ENCODE measurements at places on chromosomes 4 and X. TPM values are rescaled to one million over a fixed set of nuclear protein-coding genes. Genes with fewer than 3 reads are reported as not detected.
A peak's percentile ranks its signal among the peaks of the same experiment; 100 is the strongest.

DNA sequence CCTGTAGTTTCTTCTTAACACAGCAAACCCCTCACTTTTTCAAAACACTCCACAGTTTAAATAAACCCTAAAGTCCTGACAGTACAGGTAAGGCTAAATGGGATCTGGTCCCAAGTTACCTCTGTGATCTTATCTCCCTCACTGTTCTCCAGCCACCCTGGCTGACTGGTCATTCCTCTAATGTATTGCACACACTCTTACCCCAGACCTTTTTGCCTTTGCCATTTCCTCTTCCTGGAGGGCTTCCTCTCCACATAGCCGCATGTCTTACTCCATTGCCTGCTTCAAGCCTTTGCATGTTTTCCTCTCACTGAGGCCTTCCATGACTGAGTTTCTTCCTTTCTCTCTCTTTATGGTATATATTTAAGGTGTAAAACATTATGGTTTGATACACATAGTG is 19.5 kb upstream of the ANXA3 start:
- no peaks in the 10 kb centered on the region for H3K27me3 ChIP-seq
- no peaks in the 10 kb centered on the region for H3K4me1 ChIP-seq
- no peak overlapping the region for H3K27ac ChIP-seq
- DNase-seq = no peak
- H3K36me3 ChIP-seq = no peaks in the 10 kb centered on the region
- H3K4me3 ChIP-seq = no peak overlapping the region

GRCh38 chr4:151859641-151860040 is 98.8 kb upstream of the GATB start:
- H3K27ac ChIP-seq = no peak overlapping the region
- no peaks in the 10 kb centered on the region for H3K4me1 ChIP-seq
- no peak for DNase-seq
- no peaks in the 10 kb centered on the region for H3K36me3 ChIP-seq

DNA sequence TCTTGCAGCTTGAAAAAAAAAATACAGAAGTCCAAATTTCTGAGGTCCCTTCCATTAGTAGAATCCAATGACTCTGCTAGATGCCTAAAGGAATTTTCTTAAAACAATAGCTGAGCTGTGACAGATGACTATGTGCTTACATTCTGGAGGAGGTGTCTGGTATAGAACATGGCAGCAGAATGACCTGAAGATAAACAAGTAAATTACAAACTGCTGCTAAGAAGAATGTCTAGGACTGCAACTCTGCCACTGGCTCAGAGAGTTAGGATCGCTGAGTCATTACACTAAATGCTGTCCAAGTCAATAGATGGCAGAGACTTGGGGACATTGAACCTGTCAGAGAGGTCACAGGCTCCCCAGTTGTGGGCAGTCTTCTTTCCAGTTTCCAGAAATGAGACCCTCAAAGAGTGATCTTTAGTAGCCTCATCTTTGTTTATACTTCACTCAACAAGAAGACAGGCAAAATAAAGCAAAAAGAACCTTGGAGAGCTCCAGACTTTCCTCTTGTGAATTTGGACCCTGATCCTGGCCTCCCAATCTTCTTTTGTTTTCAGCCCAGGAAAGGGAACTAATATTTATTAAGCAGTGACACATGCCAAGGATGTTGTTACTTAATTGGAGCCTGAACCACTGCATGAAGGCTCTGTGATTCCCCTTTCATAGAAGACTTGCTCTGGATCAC is 56.4 kb upstream of the SCML1 start:
- peaks cover 29% of the 10 kb centered on the region for H3K4me1 ChIP-seq
- no peak overlapping the region for H3K4me3 ChIP-seq
- DNase-seq = no peak

RIBC1 gene
- total RNA-seq = 0.63 TPM

SOD3 gene
- not detected for total RNA-seq

SYNPO2 gene
- 0.13 TPM for total RNA-seq

DNA sequence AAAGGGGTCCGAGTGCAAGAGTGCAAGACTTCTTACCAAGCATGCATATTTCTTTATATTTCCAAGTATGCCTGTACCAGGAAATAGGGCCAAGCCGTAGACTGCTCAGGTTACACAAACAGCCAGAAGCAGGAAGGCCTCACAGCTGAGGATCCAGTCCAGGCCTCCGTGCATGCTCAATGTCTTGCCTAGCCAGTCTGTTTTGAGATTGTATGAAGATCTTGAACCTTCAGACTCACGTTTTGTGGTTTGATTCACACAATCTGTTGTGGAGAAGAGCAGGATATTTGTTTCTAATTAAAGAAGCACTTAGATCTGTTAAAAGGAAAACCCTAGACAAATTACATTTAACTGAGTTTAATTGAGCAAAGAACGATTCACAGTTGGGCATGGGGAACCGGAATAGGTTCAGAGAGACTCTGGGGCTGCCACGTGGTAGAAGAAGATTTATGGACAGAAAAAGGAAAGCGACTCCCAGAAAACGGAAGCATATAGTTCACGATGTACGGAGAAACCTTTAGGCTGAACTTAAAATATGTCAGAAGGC is 1.2 kb downstream of the MGST2 start:
- no peaks in the 10 kb centered on the region for H3K36me3 ChIP-seq
- DNase-seq = peak; percentile 5
- peak overlapping the region; percentile 75 for H3K4me3 ChIP-seq

DNA sequence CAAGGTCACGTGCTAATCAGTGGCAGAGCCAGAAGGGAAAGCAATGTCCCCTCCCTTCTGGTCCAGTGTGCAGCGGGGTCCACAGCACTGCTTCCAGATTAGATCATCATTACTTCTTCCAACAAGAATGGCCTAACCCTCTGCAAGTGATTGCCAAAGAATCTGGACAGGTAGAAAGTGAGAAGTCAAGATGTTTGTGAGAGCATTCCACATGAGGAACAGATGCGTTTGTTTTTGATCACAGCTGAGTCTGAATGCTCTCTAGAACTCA is 147.7 kb downstream of the SHROOM3 start:
- peaks cover 51% of the 10 kb centered on the region for H3K27me3 ChIP-seq
- H3K36me3 ChIP-seq = no peaks in the 10 kb centered on the region
- no peak overlapping the region for H3K27ac ChIP-seq

- no peak for DNase-seq
- H3K4me1 ChIP-seq = peaks cover 35% of the 10 kb centered on the region
- peak overlapping the region; percentile 95 for H3K27ac ChIP-seq
- H3K36me3 ChIP-seq = peaks cover 20% of the 10 kb centered on the region
- peak overlapping the region; percentile 86 for H3K4me3 ChIP-seq
Observed at GRCh38 chrX:53223068-53223693, 1.8 kb downstream of the KDM5C start.

EFHC2 gene
- total RNA-seq = 0.31 TPM

GRCh38 chr4:71487344-71487920 is 148.6 kb downstream of the SLC4A4 start:
- H3K27ac ChIP-seq = no peak overlapping the region
- no peaks in the 10 kb centered on the region for H3K36me3 ChIP-seq
- H3K4me1 ChIP-seq = no peaks in the 10 kb centered on the region
- no peak for DNase-seq

MAGEA12 gene
- total RNA-seq = not detected

DNA sequence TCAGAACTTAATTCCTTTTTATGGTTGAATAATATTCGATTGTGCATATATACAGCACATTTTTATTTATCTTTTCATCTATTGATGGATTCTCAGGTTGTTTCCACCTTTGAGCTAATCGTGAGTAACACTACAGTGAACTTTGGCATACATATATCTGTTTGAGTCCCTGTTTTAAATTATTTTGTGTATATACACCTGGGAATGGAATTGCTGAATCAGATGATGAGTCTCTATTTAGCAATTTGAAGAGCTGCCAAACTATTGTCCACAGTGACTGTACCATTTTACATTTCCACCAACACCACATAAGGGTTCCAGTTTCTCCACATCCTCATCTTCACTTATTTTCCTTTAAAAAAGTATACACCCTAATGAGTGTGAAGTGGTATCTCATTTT is 166.2 kb upstream of the FGF13 start:
- no peaks in the 10 kb centered on the region for H3K27me3 ChIP-seq
- H3K4me3 ChIP-seq = no peak overlapping the region
- H3K4me1 ChIP-seq = no peaks in the 10 kb centered on the region
- H3K36me3 ChIP-seq = no peaks in the 10 kb centered on the region
- DNase-seq = no peak

SPIN2A gene
- 0.81 TPM for total RNA-seq

ARHGEF38 gene
- total RNA-seq = not detected

- no peaks in the 10 kb centered on the region for H3K4me1 ChIP-seq
- H3K27ac ChIP-seq = no peak overlapping the region
- no peaks in the 10 kb centered on the region for H3K36me3 ChIP-seq
- no peak for DNase-seq
- H3K4me3 ChIP-seq = no peak overlapping the region
Observed at GRCh38 chr4:182513587-182514291, 270.5 kb downstream of the TENM3 start.

SNCA gene
- not detected for total RNA-seq

NAP1L3 gene
- total RNA-seq = 1.6 TPM

COL4A6 gene
- not detected for total RNA-seq

DNA sequence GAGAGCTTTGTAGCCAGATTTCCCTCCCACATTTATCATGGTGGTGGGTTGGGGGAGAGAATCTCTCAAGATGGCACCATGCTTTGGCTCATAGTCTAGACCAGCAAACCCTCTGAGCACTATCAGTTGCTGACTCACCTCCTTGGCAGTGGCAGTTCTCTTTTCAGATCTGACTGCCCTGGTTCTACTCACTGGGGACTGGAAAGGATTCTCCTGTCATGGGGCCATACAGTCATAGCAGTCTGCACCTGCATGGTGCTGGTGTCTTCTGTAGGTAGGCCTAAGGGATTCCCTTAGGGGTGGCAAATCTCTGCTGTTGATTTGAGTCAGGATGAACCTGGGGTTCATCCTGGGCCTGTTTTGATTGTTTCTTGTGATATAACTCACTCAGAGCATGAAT is 2.6 kb downstream of the TEX13B start:
- H3K27ac ChIP-seq = no peak overlapping the region
- H3K4me1 ChIP-seq = peaks cover 2% of the 10 kb centered on the region
- H3K27me3 ChIP-seq = no peaks in the 10 kb centered on the region
- H3K36me3 ChIP-seq = no peaks in the 10 kb centered on the region

DNA sequence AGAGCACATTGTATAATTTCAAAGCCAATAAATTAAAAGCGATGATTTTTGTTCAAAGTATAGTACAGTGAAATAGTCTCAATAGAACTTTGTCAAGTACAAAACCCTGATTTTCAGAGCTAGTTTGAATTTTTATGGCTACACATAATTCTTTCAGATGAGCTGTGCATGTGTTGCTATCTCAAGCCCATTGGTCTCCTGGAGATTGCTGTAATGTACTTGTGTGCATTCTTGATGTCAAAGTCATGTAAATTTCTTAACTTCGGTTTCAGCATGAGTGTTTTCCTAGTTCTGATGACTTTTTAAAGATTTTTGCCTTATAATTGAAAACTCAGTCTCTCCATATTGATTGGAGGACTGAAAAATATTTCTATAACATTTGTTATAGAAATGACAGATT is 200.8 kb downstream of the CEP135 start:
- no peak for DNase-seq
- H3K27ac ChIP-seq = no peak overlapping the region

- no peak overlapping the region for H3K27ac ChIP-seq
- DNase-seq = peak; percentile 23
- no peaks in the 10 kb centered on the region for H3K27me3 ChIP-seq
- H3K36me3 ChIP-seq = no peaks in the 10 kb centered on the region
- H3K4me1 ChIP-seq = no peaks in the 10 kb centered on the region
Observed at GRCh38 chr4:13980317-13981310, 353.1 kb upstream of the BOD1L1 start.

DNA sequence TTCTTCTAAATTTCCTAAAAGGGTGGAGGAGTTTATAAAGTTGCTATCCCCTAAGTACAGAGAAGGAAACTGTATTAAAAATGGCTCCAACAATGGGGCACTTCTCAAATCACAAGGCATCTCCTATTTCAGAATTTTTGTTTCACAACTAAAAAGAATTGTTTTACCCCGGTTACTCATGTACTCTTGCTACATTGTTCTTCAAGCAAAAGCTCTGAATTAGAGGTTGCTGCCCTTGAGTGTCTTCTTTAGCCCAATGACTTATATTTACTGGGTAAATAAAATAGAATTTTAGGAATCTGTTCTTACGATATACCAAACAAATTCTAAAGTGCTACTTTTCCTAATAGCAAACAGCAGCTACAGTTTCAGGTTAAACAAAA is 67.5 kb downstream of the PPEF2 start:
- no peak overlapping the region for H3K4me3 ChIP-seq
- H3K27me3 ChIP-seq = no peaks in the 10 kb centered on the region
- no peaks in the 10 kb centered on the region for H3K4me1 ChIP-seq
- no peaks in the 10 kb centered on the region for H3K36me3 ChIP-seq

GRCh38 chr4:101355767-101356702 is 8.7 kb upstream of the PPP3CA start:
- H3K36me3 ChIP-seq = no peaks in the 10 kb centered on the region
- H3K4me1 ChIP-seq = no peaks in the 10 kb centered on the region
- H3K27me3 ChIP-seq = peaks cover 29% of the 10 kb centered on the region

GRCh38 chr4:169208090-169208455 is 62.7 kb downstream of the SH3RF1 start:
- DNase-seq = no peak
- no peak overlapping the region for H3K4me3 ChIP-seq
- H3K27ac ChIP-seq = no peak overlapping the region

NPY2R gene
- total RNA-seq = not detected

LRRC66 gene
- 0.09 TPM for total RNA-seq

DNA sequence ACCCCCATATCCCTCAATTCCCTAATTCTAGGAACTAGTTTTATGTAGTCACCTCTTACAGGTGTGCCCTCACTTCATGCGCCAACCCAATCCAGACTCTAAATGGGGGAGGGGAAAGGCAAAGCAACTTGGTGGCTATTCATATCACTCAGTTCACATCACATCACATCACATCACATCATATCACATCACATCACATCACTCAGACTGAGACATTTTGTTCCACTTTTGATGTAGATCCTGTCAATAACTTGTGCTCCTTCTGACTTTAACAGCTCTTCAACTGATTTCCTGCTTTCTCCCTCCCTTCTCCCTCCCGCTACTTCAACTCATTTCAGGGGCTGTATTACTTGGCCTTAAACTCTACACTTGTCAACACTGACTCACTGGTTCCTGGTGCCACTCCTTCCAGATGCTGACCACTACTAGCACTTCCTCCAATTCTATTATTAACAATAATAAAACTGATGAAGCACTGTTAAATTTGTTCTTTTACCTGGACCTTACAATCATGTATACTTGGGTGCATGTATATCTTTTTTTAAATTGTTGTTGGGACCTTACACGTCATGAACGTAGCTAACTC is 29.1 kb upstream of the PLS3 start:
- DNase-seq = no peak
- no peaks in the 10 kb centered on the region for H3K4me1 ChIP-seq
- no peak overlapping the region for H3K27ac ChIP-seq

GRCh38 chrX:120522820-120523219 is 37.9 kb downstream of the CUL4B start:
- no peaks in the 10 kb centered on the region for H3K27me3 ChIP-seq
- peaks cover 2% of the 10 kb centered on the region for H3K36me3 ChIP-seq
- H3K4me3 ChIP-seq = no peak overlapping the region
- H3K4me1 ChIP-seq = no peaks in the 10 kb centered on the region
- no peak for DNase-seq

GRCh38 chrX:153848325-153848724 is 18.0 kb upstream of the PDZD4 start:
- H3K27ac ChIP-seq = no peak overlapping the region
- no peaks in the 10 kb centered on the region for H3K36me3 ChIP-seq
- no peaks in the 10 kb centered on the region for H3K4me1 ChIP-seq
- no peak for DNase-seq

GNRHR gene
- not detected for total RNA-seq

CRMP1 gene
- total RNA-seq = not detected
